HCT116 (cell line): ENCODE measurements at places on chromosomes 2 and 18. TPM values are rescaled to one million over a fixed set of nuclear protein-coding genes. Genes with fewer than 3 reads are reported as not detected.

The DTYMK gene
- total RNA-seq, result 83.3 TPM

The CRACDL gene
- total RNA-seq, result 1.1 TPM

The CHRNA1 gene
- not detected for total RNA-seq

The ANKRD30B gene
- total RNA-seq, result not detected

The CAPN14 gene
- total RNA-seq, result not detected

The PROKR1 gene
- not detected for total RNA-seq

The COL3A1 gene
- 1.0 TPM for total RNA-seq

DNA sequence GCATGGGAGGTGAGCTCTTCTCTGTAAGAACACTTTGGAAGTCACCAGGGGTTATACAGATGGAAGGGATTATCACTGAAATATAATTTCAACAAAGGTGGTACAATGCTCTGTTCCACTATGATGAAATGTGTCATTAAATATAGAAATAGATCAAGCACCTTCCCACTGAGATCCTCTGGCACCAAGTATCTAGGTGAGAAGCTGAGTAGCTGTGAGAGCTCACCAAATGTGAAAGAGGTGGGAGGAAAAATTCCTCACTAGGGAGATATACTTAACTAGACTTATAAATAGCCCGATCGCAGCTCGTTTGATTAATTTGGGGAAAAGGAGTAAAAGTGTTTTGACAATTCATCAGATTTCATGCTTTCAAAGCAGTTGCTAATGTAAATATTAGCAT, 247.6 kb downstream of the SMAD2 start:
- no peak for DNase-seq

DNA sequence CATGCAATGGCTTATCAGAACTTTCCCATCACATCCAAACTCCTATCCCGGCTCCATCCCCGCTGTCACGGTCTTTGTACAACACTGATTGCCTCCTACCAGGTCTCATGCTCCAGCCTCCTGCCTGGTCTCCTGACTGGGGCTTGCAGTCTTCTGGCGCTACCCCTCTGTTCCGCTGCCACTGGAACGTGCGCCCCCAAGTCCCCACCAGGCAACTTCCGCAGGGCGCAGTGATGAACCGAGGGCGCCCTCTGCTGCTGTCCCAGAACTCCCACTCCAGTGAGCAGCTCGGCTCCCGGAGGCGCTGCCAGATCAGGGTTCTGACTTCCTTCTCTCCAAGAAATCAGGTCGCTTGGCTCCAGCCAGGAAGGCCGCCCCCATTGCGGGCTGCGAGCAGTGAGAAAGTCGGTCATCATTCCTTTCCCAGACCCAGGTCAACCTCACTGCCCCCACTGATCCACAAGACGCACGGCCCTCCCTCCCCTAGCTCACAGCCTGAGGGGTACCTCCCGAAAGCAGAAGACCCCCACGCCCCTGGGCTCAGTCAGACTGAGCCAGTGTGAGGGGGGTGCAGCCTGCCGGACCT, 43.9 kb upstream of the RAB11FIP5 start:
- peak; percentile 31 for DNase-seq

- DNase-seq, result no peak
Measured at GRCh38 chr2:226953826-226954225, 118.0 kb downstream of the RHBDD1 start.

DNA sequence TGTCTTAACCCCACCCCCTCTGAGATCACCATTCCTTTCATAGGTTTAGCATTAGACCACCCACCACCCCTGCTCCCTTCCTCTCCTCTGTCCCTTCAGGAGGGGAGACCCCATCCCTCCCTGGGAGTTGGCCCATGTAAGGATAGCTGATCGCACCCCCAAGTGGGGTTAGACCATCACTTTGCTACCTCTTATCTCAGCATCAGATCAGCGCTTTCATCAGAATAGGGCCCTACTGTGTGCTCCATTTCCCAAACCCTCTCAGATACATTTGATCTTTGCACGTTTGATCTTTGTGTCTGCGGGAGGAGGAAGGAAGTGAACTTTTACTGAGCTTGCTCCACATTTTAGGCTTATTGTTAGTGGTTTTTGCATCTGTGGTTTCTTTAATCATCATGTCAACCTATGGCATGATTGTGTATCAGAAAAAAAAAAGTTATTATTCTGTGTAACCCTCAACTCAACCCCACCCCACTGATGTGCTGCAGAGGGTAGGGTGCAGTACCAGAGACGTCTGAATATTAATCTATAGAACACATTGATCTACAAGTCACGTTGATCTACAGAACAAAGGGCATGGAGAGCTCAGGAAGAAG, 81.2 kb downstream of the PDCL3 start:
- no peak for DNase-seq

- DNase-seq, result peak; percentile 43
Measured at GRCh38 chr2:72887032-72887739, at the start of gene SPR. SPR (plus strand) TSS chr2:72887408; CDS start chr2:72887433, 25 bp downstream.

DNA sequence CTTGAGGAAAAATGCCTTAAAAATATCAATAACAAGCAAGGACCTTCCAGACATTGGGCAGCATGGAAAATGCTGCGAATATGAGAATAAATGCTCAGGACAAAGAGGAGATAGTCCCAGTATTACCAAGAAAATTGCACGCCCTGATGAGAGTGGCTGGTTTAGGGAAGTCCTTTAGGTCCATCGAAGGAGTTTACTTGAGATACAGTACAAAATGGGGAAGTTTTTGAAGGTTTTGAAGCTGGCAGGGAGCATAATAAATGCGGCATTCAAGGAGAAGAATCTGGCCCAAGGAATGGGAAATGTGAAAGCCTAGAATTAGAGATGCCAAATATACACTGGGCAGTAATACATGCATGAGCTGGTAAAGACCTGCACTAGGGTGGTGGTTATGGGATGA, 90.2 kb upstream of the SPATS2L start:
- no peak for DNase-seq

GRCh38 chr18:47422524-47422923, 171.1 kb upstream of the SKOR2 start:
- DNase-seq, result no peak

GRCh38 chr2:14602309-14602708, 30.2 kb upstream of the LRATD1 start:
- no peak for DNase-seq

GRCh38 chr18:74407888-74408287, 49.2 kb downstream of the DIPK1C start:
- no peak for DNase-seq

DNA sequence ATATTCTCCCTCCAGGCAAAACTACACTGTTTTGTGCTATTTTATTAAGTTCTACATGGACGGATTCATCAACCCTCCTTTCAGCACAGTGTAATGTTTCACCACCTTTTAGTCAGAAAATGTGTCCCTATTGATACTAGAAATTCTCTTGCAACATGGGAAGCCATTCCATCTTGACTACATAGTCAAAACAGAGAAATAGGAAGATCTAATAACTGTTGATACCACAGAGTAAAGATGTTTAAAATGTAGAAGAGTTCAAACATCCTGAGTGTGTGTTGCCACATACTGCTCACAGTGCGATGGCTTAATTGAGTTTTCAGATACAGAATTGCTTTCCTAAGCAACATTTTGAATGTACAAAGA, 492.2 kb upstream of the RAB12 start:
- DNase-seq, result no peak

DNA sequence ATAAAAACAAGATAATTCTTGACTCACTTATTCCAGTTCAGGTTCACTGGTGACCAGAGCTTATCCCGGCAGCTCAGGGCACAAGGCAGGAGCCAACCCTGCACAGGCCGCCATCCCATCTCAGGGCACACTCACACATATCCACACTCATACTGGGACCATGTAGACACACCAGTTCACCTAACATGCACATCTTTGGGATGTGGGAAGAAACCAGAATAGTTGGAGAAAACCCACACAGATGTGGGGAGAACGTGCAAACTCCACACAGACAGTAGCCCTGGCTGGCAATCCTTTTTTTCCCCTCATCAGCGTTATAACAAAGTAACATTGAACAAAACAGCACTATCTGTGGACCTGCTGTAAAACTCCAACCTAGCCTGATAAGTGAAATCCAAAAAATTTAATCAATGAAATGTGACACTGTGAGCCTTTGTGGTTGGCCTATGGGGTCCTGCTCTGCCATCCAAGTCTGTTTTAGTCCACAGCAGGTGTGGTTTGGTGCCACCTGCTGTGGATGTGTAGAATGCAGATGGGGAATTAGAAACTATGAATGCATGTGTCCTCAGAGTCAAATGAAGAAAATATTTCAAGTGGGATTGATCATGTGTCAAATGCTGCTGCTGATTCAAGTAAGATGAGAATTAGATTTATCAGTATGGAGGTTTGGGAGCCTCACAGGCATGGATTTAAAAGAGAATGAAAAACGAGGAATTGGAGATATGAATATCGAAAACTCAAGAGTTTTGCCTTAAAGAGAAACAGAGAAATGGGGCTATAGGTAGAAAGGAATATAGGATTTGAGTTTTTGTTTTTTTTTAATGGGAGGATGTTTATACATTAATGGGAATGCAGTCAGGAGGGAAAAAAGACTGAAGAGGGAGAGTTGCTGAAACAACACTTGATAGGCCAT, 47.0 kb downstream of the UGP2 start:
- DNase-seq, result peak; percentile 29

DNA sequence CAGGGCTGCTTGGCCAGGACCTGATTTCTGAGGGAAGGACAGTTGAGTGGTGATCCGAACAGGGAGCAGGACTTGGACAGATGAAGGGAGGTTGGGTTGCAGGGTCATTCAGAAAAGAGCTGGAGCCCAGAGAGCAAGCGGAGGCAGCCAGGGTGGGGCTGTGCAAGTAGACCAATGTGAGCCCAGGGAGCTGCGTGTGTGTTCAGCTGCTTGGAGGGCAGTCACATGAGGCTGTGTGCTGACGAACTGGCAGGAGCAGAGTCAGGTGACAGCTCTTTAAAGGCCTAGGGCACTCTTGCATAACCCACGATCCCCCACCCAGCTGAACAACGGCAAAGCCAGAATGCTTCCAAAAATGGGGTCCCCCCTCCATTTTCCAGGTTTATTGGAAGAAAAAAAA, 4.6 kb upstream of the MLPH start:
- DNase-seq, result no peak

GRCh38 chr2:33222309-33222708, 254.1 kb upstream of the RASGRP3 start:
- no peak for DNase-seq

DNA sequence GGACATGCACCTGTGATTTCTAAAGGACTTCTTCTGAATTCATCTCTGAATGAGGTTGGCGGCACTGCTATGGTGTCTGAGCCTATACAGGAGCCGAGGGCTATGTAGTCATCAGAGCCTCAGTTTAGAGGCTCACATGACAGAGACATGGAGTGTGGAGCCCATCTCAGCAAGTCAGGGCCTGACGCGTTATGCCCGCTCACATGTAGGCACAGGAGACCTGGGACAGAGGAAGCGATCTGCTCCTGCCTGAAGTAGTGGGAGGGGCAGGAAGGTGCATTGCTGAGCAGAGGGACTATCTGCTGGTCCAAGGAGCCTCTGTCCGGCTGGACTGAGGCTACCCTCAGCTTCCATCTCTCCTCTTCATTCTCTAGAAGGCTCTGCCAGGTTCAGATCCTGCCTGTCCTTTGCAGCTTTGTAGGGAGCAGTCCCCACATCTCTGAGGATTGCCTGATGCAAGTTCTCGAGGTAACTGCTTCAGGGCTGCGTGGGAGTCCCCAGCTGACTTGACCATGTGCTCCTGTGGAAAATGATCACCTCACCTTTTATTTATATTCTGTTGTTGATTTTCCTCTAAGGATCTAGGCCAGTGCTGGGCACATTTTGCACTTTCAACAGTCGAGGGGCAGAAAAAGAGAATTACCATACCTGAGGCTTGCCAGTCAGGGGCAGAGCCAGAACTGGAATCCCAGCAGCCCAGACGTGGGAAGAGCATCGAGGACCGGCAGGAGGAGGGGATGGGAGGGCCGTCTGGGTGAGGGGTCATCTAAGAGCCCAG, 16.6 kb downstream of the KLHL29 start:
- DNase-seq, result no peak

GRCh38 chr2:44768438-44769236, 172.9 kb upstream of the SIX3 start:
- DNase-seq, result no peak

DNA sequence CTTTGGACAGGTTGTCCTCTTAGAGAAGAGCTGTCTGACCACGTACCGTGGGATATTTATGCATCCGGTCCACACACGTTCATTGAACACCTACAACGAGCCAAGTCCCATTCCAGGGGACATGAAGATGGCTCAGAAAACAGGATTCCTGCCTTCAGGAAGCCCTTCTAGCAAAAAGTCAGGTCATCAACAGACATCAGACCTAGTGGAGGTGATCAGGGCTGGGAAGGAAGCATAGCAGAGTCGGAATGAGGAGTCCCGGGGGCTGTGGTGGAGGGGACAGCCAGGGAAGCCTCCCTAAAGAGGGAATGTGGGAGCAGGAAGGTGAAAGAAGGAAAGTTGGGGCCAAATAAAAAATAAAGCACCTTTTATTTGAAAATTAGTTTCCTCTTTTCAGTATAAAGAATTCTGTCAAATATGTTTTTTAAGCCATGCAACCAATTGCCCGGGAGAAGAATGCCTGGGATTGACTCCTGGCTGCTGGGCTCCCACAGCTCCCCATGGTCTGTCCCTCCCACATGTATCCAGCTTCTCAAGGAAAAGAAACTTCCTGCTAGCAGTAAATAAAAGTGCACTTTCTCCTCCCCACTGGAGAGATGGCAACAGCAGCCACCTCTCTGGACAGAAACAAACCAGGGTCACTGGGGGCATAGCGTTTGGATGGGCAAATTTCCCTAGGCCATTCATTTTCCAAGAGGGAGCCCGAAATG, 144.8 kb downstream of the SMAD7 start:
- DNase-seq, result no peak

DNA sequence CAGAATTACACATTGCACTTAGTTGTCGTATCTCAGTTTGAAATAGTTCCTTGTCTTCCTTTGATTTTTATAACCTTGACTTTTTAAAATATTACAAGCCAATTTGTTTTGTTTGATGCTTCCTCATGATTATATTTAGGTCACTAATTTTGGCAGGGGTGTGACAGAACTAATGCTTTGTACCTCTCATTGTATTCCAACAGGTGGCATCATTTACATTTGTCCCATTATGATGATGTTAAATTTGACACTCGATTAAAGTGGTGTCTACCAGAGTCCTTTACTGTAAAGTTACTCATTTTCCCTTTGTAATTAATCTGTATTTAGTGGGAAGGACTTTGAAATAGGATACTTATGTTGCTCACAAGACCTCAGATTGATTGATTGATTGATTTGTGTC, 21.5 kb upstream of the MFSD2B start:
- DNase-seq, result no peak

DNA sequence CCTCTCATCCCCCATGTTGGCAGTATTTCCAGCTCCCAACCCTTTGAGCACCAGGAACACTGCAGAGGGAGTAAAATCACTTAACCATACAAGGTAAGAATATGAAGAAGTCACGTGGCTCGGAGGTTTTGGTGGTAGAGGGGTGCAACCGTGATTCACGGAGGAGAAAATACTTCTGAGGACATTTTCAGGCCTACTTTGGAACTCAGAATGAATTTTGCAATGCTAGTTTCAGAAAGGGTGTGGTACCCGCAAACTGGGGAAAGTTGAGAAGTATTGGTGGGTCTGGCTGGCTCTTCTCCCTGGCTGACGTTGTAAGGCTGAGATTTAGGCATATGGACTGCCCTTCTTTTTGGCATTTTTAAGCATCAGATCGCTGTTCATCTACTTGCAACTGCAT, 442 bp downstream of the SERPINB5 start:
- DNase-seq, result no peak
